CD8-positive, alpha-beta memory T cell (primary cell): ENCODE measurements at places on chromosomes 2 and 18. TPM values are rescaled to one million over a fixed set of nuclear protein-coding genes. Genes with fewer than 3 reads are reported as not detected.
A peak's percentile ranks its signal among the peaks of the same experiment; 100 is the strongest.

- no peak for DNase-seq
Measured at GRCh38 chr2:160367887-160368286, 125.7 kb downstream of the RBMS1 start.

DNA sequence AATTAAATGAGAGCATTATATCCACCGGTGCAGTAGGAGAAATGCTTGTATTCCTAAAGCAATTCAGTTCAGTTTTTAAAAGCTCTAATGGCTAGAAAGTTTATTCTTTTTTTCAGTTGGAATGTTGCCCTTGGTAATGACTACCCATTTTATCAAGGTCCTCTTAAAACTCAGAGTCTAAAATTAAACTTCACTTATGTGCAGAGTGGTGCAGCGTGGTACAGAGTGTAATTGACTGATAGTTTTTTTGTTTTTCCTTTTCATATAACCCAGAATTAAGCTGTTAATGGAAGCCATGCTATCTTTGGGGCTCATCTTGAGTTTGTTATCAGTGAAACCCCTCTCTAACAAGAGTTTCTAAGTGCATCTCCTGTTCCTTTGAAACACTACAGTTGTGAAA, 21.4 kb downstream of the NCOA1 start:
- DNase-seq, result no peak

DNA sequence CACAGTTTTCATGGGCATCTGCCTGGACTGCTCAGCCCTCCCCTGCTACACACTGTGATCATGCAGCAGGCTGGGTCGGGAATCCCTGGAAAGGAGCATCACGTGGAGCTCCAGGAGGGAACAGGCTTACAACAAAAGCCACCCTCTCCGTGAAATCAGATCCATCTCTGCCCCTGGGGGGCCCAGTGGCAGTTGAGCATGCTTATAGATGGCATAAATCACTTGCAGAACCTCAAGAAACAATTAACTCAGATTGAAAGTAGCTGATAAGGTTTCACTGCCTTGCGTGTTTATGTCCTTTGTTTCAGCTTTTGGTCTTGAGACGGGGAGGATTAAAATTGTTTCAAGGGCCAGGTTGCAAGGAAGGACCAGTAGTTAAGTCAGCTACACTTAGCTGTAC, 354.8 kb upstream of the MEIS1 start:
- DNase-seq, result no peak

GRCh38 chr2:48118895-48119294, 212.6 kb upstream of the FBXO11 start:
- no peak for DNase-seq

DNA sequence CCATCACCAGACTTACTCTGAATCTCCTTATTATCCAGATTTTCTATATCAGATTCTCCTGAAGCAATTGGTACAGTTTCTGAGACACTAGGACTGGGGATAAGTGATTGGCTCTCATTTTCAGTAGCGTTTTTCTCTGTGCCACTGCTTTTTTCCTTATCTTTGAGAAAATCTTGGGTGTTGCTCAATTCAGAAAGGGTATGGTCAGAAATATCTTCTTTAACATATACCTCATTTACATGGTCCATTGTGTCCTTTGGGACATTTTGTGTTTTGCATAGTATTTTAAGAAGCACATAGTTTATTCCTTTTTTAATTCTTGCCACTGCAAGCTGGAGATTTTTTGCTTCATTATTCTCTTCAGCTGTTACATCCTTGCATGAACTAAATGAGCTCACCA, 56.6 kb upstream of the SCN9A start:
- DNase-seq, result no peak

- DNase-seq, result no peak
Measured at GRCh38 chr18:36348971-36349417, 51.5 kb downstream of the FHOD3 start.

DNA sequence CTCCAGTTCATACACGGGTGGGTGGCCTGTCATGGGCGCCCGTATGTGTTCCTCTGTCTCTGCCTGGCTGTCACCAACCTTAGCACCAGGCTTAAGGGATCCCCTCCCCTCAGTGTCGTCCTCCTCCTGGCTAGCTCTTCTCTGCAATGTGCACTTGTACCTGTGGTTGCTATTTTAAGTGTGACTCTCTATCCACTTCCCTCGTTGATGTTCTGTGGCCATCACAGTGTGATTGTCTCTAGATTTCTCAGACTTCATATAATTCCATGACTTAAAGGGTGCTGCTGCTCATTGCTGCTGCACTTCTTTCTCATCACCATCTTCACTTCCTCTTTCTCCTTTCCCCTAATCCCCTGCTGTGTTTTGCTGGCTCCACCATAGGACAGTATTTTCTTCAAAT, 143.4 kb downstream of the EML6 start:
- DNase-seq, result no peak

TTN gene
- total RNA-seq, result 0.83 TPM

DNA sequence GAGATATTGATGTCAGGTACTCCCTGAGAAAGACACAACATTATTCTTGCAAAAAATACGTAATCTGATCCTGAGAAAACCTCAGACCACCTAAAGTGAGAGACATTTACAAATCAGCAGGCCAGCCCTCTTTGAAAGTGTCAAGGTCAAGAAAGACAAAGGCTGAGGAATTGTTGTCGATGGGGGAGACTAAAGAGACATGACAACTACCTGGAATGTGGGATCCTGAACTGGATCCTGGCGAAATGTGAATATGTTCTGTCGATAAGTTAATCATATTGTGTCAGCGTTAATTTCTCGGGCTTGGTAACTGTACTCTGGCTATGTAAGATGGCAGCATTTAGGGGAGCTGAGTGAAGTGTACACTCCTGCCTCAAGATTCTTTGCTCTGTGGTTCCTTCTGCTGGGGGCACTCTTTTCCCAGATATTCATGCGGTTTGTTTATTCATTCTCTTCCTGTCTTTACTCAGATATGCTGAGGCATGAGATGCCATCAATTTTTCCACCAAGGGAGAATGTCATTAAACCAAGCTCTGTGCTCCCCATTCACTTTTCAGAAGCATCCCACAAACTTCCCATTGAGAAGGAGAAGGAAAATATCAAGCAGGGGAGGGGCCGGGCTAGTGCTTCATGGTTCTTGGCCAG, 154.9 kb downstream of the CAPN13 start:
- no peak for DNase-seq

MRPL44 gene
- 42.6 TPM for total RNA-seq

GALNT1 gene
- total RNA-seq, result 46.1 TPM

- DNase-seq, result no peak
Measured at GRCh38 chr18:48408111-48408726, 964 bp downstream of the ZBTB7C start.

- no peak for DNase-seq
Measured at GRCh38 chr2:235630718-235631296, 137.0 kb downstream of the AGAP1 start.

DNA sequence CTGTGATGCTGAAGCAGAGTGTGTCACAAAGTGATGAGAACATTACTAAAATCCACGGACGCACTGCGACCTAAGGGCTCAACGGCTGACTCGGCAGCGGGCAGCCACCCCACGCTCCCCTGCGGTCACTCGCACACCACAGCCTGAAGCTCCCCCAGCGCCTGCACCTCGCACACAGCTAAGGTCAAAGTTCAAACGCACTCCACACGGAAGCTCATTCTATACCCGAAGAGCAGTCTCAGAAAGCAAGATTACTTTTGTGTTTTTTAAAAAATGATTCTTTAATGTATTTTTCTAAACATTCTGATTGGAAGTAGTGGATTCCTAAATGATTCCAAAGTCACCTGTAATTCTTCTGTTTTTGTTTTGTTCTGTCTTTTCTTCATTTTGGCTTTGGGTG, 21.7 kb downstream of the ASPRV1 start:
- DNase-seq, result no peak

- no peak for DNase-seq
Measured at GRCh38 chr2:79960519-79960918, 344.0 kb downstream of the LRRTM1 start.

GRCh38 chr2:26337298-26337697, 8.6 kb upstream of the SELENOI start:
- DNase-seq, result no peak

GRCh38 chr18:9333441-9334328, 888 bp upstream of the TWSG1 start:
- peak; percentile 23 for DNase-seq

- no peak for DNase-seq
Measured at GRCh38 chr18:51287818-51288508, 90.5 kb upstream of the MEX3C start.

GRCh38 chr18:12803069-12803936, 80.7 kb downstream of the PTPN2 start:
- DNase-seq, result no peak

DNA sequence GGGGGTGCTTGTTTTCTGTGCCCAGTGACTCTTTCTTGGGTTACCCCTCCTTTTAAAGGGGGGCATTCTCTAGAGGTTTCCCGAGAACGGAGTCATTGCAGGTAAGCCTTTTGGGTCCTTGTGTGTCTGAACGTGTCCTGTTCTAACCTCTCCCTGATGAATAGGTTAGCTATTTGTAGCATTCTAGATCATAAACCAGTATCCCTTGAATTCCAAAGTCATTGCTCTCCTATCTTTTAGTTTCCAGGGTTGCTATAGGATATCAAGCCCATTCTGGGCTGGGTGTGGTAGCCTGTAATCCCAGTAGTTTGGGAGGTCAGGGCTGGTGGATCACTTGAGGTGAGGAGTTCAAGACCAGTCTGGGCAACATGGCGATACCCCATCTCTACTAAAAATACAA, 65.9 kb upstream of the YWHAQ start:
- no peak for DNase-seq

EN1 gene
- total RNA-seq, result not detected

DNA sequence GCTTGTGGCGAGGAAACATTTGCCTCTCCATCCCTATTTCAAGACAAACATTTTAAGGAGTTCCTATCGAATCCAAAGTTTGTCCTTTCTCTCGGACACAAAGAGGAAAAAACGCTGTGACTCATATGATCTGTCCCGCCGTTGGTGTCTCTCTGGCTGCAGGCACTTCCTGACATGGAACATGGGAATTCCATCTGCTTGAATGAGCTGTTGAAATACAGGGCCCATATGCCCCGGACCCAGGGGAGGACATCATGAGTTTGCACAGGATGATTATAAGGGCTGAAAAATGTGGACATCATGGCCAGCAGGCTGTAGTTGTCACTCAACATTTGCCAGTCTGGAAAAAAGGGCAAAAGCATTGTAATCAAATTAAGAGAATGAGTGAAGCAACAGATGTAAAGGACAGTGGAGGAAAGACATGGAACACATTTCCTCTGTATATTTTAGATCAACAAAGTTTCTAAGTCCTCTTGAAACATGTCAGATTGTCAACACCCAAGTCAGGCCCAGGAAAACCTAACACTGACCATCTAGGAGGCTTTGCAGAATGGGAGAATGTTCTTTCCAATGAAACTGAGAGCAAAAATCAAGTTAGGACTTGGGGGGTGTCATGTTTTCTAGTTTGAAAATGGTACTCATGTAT, 103.2 kb upstream of the SMIM21 start:
- DNase-seq, result no peak

G6PC2 gene
- total RNA-seq, result not detected

DNA sequence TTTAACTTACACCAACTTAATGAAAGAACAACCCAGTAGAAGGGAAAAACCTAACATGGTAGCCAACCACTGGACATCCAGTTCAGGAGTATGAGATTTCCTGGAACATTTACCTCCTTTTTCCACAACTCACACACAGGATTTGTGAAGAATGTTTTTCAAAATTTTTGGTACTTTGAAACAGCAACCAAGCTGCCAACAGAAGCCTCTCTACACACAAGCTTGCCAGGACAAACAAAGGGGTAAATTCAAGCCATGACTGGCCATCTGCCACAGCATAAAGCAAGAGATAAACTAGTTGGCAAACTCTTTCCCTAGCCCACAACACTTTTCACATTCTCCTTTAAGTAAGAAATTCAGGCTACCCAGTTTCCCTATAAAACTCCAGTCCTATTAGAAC, 21.4 kb downstream of the MGAT4A start:
- no peak for DNase-seq

GRCh38 chr2:121046335-121046734, 238.7 kb downstream of the TFCP2L1 start:
- no peak for DNase-seq

PRKAG3 gene
- total RNA-seq, result not detected

GRCh38 chr2:105087273-105087672, 49.4 kb downstream of the MRPS9 start:
- DNase-seq, result no peak

GRCh38 chr2:236664136-236664535, 94.5 kb downstream of the ACKR3 start:
- DNase-seq, result no peak

NDC80 gene
- total RNA-seq, result 44.4 TPM

DNA sequence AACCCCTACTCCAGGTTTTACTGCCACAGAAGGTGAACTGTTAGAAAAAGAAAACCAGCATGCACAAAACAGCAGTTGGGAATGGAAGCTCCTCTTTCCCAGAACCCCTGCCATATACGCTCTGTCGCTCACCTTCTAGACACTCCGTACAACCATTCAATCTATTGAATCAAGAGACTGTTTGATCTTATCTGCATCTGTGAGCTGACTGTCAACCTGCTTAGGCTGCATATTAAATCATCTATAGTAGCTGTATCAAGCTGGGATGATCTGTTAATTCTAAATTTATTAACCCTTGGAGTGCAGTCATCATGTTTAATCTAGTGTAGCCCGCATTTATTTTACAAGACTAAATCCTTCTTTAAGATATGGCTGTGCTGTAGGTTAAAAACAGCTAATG, 13.6 kb upstream of the BCL11A start:
- no peak for DNase-seq

- no peak for DNase-seq
Measured at GRCh38 chr2:2846332-2847208, 515.5 kb upstream of the MYT1L start.

FKBP1B gene
- 2.5 TPM for total RNA-seq

DNA sequence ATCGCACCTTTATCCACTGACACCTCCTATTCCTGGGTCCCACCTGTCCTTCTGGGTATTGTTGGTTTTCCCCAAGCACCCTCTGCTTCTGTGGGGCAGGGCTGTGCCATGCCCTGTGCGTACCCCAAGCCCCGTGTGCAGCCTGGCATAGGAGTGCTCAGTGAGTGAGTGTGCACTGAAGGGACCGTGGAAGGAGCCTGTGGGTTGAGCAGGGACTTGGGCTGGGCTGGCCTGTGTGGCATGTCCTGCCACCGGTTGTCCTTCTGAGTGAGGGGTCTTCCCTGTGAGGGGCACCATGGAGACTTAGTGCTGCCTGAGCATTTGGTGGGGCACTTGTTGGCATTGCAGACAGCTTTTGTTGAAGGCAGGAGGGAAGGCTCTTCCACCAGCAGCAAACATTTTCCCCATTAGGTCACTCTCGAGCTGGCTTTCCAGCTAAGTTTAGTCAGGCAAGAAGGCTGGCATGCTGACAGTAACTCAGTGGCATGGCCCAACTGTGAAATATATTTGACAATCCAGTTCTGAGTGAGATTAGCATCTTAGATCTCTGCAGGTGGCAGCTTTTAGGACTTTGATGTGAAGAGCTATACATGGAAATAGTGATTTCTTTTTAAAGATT, 64.7 kb downstream of the LPIN1 start:
- no peak for DNase-seq

- no peak for DNase-seq
Measured at GRCh38 chr2:12718015-12718671, 1.4 kb downstream of the TRIB2 start.

GRCh38 chr2:207311316-207312005, 145.7 kb upstream of the KLF7 start:
- no peak for DNase-seq

- no peak for DNase-seq
Measured at GRCh38 chr2:237714690-237715458, 83.7 kb upstream of the RBM44 start.

BOLL gene
- not detected for total RNA-seq
